Stimulated activated CD8-positive, alpha-beta memory T cell treated with anti-CD3 and anti-CD28 coated beads, Interleukin-7, amount 100 ng/mL, for 1 hour (primary cell): ENCODE measurements at places on chromosomes 5 and 9.

DNA sequence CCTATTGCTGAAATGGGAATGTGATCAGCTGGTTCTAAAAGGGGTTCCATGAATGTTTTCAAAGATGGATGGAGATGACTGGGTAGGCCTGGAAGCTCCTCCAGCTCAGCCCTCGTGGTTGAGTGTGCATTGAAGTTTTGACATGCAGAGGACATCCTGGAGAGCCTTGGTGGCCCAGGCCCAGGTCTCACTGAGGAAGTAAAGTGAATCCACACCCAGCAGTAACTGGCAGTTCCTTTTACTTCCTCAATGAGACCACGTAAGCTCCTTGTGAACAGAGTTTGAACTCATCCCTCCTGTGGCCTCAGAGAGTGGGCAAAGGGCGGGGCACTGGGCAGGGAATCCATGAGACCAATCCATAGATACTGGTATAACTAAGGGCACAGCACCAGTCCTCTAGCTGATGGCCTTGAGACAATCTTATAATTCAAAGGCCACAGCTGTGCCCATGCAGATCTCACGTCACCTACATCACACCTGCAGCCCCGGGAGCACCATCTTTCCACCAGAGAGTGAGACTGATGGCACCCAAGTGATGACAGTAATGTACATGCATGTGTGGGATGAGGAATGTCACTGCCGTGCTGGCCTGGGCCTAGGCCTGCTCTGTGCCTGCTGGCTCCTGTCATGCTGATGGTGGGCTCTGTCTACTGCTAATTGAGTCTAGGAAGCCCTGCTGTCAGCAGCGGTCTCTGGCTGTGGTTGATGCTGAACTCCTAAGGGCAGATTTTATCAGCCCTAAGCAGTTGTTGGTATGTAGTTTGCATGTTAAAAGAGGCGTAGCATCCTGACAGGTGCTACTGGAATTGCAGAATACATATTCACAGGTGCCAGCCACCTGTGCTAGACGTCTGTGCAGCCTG lies 257.8 kb downstream of the FSTL4 start:
- DNase-seq = no peak

DNA sequence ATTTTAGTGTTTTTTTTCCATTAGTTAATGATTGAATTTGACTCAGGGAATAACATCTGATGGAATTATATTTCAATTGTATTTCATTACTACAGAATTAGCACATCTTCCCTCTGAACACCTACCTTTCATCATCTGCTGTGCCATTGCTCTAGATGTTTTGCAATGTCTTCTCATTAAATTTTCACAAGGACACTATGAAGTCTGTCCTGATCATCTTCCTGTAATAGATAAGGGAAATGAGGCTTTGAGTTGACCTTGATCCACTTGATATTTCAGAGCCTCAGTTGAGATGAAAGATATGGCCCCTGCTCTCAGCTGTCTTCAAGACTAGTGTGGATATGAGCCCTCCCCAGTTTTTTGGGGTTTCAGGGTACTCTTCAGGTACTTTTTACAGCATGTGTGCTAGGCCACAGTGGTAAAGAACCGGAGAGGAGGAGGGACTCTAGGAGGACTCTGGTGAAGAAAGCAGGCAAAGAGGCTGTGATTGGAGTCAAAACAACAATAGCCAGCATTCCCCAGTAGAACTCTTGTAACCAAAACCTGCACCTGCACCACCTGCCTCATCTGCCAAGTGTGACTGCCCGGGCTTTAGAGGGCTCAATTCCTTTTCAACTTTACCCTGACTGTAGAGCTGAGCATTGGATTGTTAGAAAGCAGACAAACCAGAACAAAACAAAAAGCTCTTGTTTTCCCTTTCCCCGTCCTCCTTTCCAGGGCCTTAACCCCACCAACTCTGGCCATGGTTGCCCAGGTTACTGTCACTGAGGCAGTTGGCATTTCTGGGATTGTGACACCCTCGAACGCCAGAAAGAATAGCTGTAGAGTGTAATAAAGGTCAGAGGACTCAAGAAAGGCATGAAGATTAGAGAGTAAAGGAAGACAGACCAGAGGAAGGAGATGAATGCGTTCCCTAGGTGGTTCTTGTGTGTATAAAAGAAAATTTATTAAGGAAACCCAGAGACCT lies 56.3 kb downstream of the ERAP1 start:
- DNase-seq = no peak

- DNase-seq = no peak
These were observed 18.1 kb upstream of the SYK start for GRCh38 chr9:90783552-90783951.

DNA sequence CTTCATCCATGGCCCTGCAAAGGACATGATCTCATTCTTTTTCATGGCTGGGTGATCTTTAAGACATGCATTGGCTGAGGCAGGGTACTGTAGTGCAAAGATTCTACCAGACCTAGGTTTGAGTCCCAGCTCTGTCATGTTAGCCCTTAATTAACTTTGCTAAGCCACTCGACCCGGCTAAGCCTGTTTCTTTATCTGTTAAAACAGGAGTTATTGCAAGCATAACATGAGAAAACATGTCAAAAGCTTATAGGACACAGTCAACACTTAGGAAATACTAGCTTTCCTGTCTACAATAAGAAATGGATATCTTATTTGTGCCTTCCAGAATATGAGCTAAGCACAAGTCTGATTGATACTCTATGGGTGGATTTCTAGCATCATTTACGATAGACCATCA lies 92.6 kb downstream of the RASEF start:
- no peak for DNase-seq

- DNase-seq = no peak
These were observed 32.0 kb upstream of the SPTLC1 start for GRCh38 chr9:92147030-92147851.

- no peak for DNase-seq
These were observed 20.3 kb downstream of the OSTF1 start for GRCh38 chr9:75108571-75108970.

- DNase-seq = no peak
These were observed 1.4 kb upstream of the CTNNAL1 start for GRCh38 chr9:109014608-109015280.

DNA sequence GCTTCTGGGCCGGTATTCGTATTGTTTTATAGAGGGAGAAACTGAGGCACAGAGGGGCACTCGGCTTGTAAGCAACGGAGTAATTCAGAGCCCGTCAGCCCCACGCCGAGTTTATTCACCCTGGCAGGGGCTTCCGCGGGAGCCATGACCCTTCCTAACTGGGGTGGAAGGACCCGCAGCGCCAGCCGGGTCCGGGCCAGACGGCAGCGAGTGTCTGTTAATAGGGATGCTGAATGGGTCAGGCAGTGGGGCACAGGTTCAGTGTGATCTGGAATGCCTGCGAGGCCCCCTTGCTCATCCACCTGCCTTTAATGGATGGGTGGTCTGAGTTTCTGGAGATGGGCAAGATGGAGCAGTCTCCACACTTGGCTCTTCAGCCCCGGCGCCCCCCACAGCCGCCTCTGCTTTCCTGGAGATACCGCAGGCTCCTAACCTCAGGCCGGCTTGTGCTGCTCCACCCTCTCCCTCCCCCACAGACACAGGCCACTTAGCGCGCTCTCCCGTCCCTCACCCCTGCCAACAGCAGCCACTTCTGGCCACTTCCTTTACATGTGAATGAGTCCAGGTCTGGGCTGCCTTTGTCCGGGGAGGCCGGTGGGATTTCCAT lies 147.1 kb downstream of the ERCC6L2 start:
- no peak for DNase-seq

- no peak for DNase-seq
These were observed 199.6 kb downstream of the CRB2 start for GRCh38 chr9:123555646-123556045.

GRCh38 chr9:94980947-94981722 lies 254.6 kb downstream of the AOPEP start:
- no peak for DNase-seq

- DNase-seq = no peak
These were observed 4.3 kb downstream of the SPATA24 start for GRCh38 chr5:139399501-139400121.

DNA sequence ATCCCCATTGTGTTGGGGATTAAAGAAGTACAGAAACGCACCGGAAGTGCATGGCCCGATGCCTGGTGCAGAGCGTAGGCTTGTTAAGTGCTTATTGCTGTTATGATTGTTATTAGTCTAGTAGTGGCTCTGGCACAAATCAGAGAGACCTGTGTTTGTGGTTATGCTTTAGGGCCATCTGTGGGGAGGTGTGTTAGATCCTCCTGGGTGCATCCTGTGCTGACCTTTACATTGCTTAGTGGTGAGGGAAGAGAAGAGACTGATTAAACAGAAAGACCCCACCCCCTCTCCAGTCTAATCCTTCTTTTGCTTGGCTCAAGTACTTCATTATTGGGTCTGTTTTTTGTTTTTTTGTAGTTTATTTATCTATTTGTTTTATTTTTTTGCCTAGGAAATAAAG lies 112.7 kb upstream of the SPRY4 start:
- no peak for DNase-seq

DNA sequence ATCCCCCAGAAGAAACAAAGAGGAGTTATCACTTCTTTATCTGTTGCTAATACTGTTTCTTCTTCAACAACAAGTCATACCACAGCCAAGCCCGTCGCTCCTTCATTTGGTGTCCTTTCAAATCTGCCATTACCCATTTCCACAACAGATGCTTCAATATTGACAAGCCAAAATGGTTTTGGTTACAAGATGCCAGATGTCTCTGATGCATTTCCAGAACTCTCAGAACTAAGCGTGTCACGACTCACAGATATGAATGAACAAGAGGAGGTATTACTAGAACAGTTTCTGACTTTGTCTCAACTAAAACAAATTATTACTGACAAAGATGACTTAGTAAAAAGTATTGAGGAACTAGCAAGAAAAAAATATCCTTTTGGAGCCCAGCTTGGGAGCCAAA lies 16.0 kb upstream of the HAND1 start:
- no peak for DNase-seq
